ENCODE measurements at places on chromosomes 16 and 17.

DNA sequence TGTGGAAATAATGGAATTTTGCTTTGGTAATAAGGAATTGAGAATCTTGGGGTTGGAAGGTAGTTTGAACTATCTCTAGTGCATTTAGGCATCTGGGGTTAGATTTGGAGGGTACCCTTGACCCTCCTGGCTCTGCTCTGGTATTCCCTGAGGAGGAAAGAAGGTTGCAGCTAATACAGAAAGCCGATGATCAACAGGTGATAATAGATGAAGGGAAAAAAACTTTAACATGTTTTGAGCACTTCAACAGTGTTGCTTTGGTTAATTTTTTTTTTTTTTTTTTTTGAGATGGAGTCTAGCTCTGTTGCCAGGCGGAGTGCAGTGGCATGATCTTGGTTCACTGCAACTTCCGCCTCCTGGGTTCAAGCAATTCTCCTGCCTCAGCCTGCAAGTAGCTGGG is 4.8 kb downstream of the KAT7 start:
- DNase-seq: no peak

DNA sequence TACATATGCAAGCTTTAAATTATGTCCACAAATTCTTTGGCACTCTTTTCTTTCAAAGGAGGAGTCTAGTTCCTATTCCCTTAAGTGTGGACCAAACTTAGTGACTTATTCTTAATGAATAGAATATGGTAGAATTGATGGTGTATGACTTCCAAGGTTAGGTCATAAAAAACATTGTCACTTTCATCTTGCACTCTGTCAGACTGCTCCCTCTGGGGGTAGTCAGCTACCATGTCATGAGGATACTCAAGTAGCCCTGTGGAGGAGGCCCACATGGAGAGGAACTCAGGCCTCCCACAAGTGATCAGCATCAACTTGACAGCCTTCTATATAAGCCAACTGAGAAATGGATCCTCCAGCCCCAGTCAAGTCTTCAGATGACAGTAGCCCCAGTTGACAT is 58.0 kb upstream of the SCNN1B start:
- no peak for DNase-seq

GRCh38 chr17:78140169-78141051 is 5.8 kb upstream of the C17orf99 start:
- DNase-seq: peak; percentile 97

DNA sequence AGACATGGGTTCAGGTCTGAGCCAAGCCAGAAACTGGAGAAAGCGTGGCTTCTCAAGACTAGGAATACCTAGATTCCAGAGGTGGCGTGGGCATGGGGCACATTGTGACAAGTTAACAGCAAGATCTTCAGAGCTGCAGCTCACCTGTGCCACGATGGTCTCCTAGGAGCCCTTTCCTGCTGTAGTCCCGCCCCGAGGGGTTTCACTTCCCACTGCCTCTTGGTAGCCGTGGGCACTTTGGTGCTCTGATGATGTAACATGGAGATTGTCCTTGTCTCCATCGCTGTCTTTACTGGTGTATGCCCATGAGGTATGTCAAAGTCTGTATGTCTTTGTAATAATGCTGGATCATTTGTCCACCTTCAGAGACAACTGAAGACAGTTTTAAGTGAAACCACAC is 89.7 kb downstream of the WWOX start:
- no peak for DNase-seq

Data from stimulated activated naive CD8-positive, alpha-beta T cell treated with anti-CD3 and anti-CD28 coated beads, Interleukin-15, Interleukin-2, amounts not matched to agents 100 U/mL and 50 U/mL, for 24 hours (primary cell).